Heart right ventricle (tissue), 16 donors: ENCODE measurements at places on chromosomes 12 and 14.

- DNase-seq, result no peak
These were observed 116.8 kb upstream of the ABCD2 start for GRCh38 chr12:39736406-39736805.

- DNase-seq, result peak; percentile 76
These were observed 17.4 kb upstream of the CHFR start for GRCh38 chr12:132904718-132905328.

GRCh38 chr14:79050787-79051727 lies 880.9 kb downstream of the NRXN3 start:
- DNase-seq, result no peak

DNA sequence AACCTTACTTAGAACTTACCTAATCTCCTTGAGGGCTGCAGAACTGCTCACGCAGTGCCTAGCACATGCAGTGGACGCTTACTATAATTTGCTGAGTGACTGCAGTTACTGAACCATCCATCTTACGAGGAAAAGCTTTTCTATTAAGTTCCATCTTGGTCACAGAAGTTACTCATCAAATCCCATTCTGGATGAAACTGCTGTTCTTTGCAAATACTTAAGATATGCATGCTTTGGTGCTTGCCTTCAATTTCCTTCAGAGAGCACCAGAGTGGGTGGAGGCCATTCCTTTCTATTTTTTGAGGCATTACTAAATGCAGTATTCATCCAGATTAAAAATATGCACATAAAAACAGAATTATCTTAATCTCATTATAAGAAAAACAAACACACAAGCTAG lies 17.7 kb upstream of the PELI2 start:
- DNase-seq, result no peak

GRCh38 chr12:28140404-28140803 lies 49.9 kb upstream of the CCDC91 start:
- DNase-seq, result no peak

- DNase-seq, result no peak
These were observed 49.7 kb downstream of the CKB start for GRCh38 chr14:103472939-103473338.

- DNase-seq, result no peak
These were observed 32.6 kb downstream of the SLC35F4 start for GRCh38 chr14:57833323-57833722.

- DNase-seq, result no peak
These were observed 114.8 kb downstream of the PLEKHA5 start for GRCh38 chr12:19244312-19244711.

- DNase-seq, result no peak
These were observed 174.1 kb upstream of the PRMT8 start for GRCh38 chr12:3316776-3317480.

GRCh38 chr14:79186523-79186922 lies 1016.4 kb downstream of the NRXN3 start:
- DNase-seq, result no peak

DNA sequence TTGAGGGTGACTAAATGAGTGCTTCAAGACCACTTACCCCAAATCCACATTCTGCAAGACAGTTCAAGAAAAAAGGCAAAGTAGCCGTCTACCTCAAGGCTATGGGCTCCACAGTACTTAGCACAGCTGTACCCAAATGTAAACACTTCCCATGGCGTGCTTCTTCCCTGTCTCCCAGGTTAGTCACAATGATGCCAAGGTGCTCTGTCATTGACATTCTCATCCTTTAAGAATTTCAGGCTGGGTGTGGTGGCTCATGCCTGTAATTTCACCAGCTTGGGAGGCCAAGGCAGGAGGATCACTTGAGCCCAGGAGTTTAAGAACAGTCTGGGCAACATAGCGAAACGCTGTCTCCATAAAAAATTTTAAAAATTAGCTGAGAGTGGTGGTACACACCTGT lies 51.2 kb upstream of the CERS5 start:
- DNase-seq, result no peak

DNA sequence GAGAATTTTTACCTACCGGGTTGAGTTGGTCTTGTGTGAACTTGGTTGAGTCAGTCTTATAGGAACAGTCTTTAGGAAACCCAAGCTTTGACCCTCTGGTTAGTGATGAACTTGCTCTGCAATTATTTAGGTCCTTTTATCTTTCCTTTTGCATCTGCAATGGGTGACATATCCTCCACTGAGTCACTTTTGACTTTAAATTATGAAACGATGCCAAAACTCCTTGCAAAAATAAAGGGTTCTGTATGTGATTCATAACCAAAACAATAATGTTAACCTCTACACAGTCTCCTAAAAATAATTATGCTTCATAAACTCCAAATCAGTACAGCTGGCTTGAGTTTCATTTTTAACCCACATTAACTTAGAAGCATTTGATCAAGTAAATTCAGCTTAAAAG lies 979.4 kb downstream of the GALC start:
- no peak for DNase-seq

DNA sequence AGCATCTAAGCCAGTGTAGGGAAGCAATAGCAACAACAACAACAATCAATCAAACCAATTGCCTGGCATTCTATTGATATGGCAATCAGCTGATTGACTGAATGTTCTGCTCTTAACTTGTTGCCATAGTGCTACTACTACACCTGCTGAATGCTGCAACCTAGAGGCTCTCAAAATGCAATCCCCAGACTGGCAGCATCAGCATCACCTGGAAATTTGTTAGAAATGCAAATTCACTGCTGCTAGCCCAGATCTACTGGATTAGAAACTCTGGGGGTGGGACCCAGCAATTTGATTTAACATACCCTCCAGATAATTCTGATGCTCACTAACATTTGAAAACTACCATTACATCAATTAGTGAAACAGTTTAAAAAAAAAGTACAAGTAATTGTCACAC lies 363.6 kb downstream of the SNAPC1 start:
- no peak for DNase-seq

- DNase-seq, result no peak
These were observed 4.9 kb upstream of the PPP1R12A start for GRCh38 chr12:79939728-79940310.

GRCh38 chr12:111022386-111022785 lies 102.0 kb upstream of the MYL2 start:
- DNase-seq, result no peak

GRCh38 chr12:130154276-130155070 lies 7.8 kb upstream of the FZD10 start:
- DNase-seq, result no peak

DNA sequence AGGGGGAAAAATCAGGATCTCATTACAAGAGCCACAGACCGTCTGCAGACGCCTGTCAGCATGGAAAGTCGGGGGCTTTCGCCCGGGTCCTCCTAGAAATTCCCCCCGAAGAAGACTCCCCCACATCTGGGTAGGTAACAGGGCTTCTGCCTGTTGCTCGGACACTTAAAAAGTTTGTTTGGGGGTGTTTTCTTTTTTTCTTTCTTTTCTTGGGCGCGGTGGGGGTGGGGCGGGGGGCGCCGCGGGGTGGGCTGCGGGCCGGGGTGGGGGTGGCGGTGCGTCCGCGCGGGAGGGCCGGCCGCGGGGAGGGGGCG lies 358 bp downstream of the ELK3 start:
- DNase-seq, result no peak

GRCh38 chr12:121499929-121500793 lies 80.7 kb downstream of the KDM2B start:
- peak; percentile 79 for DNase-seq

DNA sequence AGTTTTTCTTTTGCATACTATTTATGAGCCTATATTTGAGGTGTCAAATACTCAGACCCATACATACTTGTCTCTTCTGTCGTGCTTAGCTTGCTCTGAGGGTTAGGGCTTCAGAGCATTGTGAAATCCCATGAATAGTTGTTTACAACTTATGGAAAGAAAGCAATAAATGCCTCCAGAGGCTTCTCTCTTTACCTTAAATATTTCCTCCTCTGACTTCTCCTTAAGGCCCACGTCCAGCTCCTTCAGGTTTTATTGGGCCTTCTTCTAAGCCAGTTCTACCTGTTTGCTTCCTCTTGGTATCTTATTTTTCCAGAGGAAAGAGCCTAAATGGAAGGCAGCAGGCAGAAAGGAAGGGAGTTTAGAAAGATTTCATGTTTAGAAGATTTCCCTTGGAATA lies 218.6 kb downstream of the SPTSSA start:
- DNase-seq, result no peak

GRCh38 chr14:92633724-92634123 lies 114.7 kb downstream of the LGMN start:
- DNase-seq, result no peak

GRCh38 chr14:76984787-76985375 lies 43.6 kb downstream of the IRF2BPL start:
- DNase-seq, result no peak

DNA sequence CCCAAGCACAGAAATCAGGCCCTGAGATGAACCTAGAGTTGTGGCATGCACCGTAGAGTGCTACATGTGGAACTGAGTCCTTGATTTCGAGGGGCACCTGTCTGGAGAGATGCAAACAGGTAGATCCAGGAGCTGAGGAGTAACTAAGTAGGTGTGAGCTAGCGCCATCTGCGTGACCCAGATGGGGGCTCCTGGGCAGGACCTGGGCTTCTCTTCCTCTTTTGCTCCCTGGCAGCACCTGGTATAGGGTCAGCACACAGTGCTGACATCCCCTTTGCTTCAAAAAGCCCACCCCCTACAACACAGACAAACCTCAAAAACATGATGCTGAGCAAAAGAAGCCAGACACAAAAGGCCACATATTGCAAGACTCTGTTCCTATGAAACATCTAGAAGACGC lies 65.8 kb downstream of the PITPNM2 start:
- no peak for DNase-seq

- DNase-seq, result no peak
These were observed 257.8 kb upstream of the BTG1 start for GRCh38 chr12:92403210-92404175.

DNA sequence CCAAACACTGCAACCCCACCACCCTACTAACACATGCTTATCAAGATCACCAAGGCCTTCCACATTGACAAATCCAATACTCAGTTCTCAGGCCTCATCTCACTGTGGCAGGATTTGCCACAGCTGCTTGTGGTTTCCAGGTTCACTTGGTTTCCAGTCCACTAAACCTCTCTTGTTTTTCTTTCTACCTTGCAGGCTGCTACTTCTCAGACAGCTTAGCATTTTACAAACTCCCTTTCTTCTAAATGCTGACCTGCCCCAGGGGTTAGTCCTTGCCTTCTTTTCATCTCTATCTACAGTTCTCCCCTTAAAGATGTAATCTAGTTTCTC lies 84.1 kb downstream of the BCAT1 start:
- no peak for DNase-seq

DNA sequence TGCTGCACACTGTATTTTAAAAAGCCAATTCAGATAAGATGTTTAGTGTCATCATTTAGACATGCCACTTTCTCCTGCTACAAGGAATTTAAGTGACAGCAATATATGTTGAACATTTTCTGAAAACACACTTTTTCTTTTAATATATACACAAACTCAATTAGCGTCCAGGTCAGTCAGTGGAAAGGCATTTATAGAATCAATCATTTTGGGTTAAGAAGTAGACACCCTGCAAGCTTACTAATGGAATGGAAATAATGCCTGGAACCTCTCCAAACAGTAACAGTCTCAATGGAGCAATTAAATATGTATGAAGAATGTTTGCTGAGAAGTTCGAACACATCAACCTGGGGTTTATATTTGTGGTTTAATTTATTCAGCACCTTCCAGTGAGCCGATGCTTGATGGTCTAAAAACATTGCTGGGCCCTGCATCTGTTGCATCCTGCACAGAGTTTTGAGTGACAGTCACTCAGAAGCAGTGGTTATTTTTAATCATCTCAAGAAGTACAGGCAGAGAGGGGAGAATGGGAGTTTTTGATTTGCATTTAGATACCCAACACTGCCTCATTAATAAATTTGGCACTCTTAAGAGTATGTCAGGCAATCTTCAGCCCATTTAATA lies 410.7 kb downstream of the TMEM117 start:
- no peak for DNase-seq

- no peak for DNase-seq
These were observed 34.6 kb downstream of the NIN start for GRCh38 chr14:50796390-50796789.

GRCh38 chr14:39023939-39024871 lies 78.8 kb downstream of the SEC23A start:
- DNase-seq, result no peak

GRCh38 chr12:115572440-115572839 lies 705.1 kb downstream of the MED13L start:
- DNase-seq, result no peak

GRCh38 chr14:58747181-58747580 lies 109.4 kb downstream of the DACT1 start:
- no peak for DNase-seq

DNA sequence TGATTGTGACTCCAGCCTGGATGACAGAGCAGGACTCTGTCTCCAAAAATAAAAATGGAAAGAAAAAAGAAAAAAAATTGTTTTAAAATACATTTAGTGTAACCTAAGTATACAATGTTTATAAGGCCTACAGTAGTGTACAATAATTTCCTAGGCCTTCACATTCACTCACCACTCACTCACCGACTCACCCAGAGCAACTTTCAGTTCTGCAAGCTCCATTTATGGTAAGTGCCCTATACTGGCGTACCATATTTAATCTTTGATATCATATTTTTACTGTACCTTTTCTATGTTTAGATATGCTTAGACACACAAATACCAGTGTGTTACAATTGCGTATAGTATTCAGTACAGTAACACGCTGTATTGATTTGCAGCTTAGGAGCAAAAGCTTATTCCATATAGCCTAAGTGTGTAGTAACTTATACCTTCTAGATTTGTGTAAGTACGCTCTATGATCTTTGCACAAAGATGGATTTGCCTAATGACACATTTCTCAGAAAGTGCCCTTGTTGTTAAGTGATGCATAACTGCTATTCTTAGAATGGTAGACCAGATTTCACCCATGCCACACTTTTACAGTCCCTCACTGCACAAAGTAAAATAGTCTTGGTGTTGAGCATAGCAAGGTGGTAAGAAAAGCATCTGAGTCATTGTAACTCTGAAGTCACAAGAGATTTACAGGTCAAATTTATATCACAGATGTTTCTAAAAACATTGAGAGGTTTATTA lies 151.9 kb downstream of the LRRK2 start:
- no peak for DNase-seq

GRCh38 chr12:72277415-72277814 lies 5.2 kb downstream of the TRHDE start:
- DNase-seq, result no peak

GRCh38 chr14:36105401-36105800 lies 71.1 kb downstream of the PTCSC3 start:
- DNase-seq, result no peak

GRCh38 chr14:50977863-50978528 lies 33.7 kb upstream of the PYGL start:
- no peak for DNase-seq
